Stimulated activated CD8-positive, alpha-beta memory T cell treated with anti-CD3 and anti-CD28 coated beads, Interleukin-7, amount 100 ng/mL, for 48 hours (primary cell): ENCODE measurements at places on chromosomes 2 and 18.
A peak's percentile ranks its signal among the peaks of the same experiment; 100 is the strongest.

GRCh38 chr2:201191132-201191875 lies 8.4 kb downstream of the CASP10 start:
- DNase-seq = no peak

DNA sequence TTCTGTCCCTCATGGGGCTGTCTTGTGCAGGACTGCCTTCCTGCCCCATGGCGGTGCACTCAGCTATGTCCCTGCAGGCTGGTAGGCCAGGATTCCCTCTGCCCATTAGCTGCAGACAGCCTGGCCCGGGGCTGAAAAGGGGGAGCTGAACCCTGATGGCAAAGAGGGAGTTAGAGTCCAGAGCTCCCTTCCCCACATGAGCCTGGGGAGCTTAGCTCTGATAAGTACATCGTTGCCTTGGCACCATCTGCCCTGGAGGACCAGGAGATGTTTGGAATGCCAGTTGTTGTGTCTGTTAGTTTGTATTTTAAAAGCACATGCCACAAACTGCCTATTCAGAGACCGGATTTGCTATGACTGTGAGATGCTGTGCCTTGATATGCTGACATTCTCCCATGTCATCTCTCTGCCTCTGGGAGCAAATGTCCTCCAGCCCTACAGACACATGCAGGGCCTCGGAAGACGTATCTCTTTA lies 65.1 kb upstream of the AFF3 start:
- DNase-seq = no peak

- DNase-seq = no peak
These were observed 78.7 kb upstream of the OTX1 start for GRCh38 chr2:62971936-62972335.

GRCh38 chr18:37383036-37383785 lies 182.4 kb downstream of the CELF4 start:
- no peak for DNase-seq

DNA sequence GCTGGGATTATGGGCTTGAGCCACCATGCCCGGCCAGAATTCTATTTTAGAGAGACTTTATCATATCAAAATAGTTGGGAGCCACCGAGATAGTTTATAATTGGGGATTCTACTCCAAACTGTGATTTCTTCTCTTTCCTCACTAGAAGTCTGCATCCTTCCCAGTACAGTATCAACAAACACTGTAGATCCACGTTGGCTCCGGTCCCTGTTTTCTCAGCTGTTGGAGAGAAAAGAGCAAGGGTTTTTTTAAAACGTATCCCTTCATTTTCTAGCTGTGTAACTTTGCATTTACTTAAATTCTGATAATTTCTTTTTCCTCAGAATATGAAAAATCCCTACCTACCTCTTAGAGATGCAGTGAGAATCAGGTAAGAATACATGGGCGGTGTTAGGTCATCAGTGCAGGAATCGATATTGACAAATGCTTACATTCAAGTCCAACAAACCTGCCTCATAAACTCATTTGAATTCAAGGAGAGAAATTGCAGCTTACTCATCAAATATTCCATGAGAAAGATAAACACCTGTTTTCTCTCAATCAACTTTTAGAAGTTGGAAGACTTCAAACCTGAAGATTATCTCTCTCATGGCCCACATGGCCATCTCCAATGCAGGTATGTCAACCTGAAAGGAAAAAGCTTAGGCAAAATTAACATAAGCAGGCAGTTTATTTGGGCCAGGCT lies 17.7 kb upstream of the PDCL3 start:
- no peak for DNase-seq

DNA sequence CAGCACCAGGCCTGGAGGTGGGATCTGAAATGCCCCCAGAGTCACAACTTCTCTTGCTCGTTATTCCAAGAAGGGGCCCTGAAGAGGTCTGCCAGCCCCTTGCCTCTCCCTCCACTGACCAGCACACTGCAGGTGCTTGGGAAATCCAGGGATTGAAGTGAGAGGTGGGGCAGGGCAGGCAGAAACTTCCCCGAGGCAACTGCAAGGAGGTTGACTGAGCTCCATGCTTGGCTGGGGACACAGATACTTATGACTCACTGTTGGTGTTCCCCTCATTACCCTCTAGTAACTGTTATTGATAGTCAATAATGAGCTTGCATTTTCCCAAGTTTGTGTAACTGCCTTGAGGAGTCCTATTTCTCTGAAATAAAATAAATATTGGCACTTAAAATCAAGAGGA lies 47.5 kb downstream of the MARCO start:
- DNase-seq = no peak

DNA sequence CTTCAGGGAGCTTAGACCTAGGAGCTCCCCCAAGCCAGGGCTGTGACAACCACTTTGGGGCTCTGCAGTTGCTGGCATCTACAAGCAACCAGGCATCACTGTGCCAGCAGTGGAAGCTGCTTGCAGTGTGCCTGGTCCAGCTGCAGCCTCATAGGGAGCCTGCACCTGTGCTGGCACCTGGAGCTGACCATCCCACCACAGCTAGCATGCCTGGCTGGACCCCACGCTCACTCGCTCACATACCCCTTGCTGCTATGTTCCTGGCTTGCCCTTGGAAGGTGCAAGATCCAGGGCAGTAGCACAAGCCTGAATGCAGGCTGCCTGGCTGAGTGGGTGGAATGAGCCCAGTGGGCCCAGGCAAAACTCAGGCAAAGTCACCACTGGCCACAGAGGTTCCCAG lies 82.5 kb downstream of the ZNF804A start:
- DNase-seq = no peak

DNA sequence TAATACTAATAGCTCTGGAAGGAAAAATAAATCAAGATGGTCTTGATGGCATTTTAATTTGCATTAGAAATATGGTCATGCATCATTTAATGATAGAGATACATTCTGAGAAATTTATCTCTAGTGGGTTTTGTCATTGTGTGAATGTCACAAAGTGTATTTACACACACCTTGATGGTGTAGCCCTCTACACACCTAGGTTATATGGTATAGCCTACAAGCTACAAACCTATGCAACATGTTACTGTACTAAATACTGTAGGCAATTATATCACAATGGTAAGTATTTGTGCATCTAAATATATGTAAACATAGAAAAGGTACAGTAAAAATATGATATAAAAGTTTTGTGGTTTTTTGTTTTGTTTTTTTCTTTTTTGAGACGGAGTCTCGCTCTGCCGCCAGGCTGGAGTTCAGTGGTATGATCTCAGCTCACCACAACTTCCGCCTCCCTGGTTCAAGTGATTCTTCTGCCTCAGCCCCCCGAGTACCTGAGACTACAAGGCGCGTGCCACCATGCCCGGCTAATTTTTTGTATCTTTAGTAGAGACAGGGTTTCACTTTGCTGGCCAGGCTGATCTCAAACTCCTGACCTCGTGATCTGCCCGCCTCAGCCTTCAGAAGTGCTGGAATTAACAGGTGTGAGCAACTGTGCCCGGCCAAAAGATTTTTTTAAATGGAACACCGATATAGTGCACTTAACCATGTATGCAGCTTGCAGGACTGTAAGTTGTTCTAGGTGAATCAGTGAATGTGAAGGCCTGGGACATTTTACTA lies 83.7 kb upstream of the UBXN4 start:
- DNase-seq = peak; percentile 30

DNA sequence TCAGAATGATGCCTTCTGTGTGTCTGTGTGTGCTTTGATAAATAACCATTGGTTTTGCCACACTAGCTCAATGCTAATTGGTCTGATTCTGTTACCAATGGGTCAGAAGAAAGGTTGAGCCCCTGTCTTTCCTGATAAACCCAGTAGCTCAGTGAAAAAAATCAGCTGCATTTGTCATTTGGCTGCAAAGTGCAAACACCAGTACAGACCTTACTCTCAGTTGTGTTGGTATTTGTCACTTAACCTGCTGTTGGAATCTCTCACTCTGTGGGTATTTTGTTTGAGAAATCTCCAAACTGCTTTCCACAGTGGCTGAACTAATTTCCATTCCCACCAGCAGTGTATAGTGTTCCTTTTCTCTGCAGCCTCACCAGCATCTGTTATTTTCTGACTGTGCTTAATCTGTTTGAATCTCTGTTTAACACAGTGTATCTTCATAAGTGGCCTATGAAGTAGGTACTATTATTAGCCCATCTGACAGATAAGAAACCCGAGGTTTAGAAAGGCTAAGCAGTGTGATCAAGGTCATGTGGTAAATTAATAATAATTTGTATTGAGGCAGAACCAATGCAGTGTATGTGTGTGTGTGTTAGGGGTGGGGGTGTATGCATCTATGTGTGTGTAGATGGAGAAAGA lies 26.7 kb downstream of the LIMS1 start:
- no peak for DNase-seq

DNA sequence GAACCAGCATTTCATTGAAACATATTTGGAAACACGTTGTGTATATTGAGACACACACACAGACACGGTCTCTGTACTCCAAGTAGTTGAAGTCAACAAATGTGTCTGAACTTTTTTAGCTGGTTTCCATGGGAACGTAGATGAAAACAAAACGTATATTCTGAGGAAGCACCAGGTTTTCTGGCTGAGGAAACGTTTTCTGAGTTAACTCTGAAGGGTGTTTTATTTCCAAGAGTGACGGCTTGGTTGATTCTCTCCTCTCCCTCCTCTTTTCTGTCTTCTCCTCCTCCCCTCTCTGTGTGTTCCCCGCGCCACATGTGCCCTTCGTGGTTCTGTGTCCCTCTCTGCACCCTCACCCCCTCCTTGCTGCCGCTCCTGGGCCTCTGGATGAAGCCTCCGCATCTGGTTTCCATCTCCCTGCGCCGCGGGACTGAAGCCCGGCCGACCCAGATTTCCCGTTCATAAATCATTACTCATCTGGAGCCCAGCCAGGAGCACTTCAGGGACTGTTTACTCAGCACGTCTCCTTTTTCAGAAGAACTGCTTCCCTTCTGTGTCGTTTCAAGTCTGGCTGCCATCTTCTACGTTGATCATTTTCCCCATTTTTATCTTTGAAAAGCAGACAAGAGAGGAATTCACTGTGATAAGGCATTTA lies 122.7 kb downstream of the COL6A3 start:
- DNase-seq = peak; percentile 14

DNA sequence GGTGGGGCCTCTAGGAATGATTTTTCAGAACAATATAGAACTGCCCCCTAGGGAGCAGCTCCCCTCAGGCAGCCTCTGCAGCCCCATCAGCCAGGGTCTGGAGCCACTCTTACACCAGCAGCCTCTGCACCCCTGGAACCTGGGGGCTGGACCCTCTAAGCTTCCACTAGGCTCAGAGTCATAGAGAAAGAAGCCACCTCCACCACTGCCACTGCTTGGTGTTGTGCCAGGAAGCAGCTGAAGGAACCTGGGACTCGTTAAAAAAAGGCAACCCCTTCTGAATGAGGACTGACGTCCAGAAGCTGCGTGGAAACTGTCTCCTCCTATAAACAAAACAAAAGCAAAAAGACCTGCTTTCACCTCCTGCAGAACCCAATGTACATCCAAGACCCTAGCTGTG lies 98.1 kb upstream of the HS6ST1 start:
- no peak for DNase-seq

GRCh38 chr2:29323961-29324360 lies 208.7 kb downstream of the CLIP4 start:
- DNase-seq = no peak

DNA sequence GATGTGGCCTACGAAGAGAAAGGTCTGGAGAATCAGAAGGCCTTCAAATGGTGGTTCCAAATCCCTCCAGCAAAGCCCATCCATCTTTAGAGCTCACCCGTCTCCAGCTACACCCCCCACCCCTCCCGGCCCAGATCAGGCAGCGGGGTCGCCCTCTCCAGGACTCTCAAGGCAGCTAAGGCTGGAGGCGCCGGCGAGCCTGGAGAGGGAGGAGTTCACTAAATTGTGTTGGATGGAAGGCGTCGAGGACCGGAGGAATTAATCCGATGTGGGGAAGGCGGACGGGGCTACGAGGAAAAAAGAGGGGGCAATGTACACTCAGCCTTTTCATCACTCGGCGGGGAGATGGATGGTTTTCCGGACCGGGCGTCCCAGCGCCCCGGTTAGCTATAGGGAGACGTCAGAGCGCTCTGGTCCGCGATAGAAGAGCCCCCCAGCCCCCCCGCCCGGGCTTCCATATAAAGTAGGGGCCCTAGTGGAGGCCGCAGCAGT lies at the start of gene GRP:
TSS of gene GRP (plus strand) at position 487 of the 492 bp plus-strand sequence. CDS start 108 bp downstream, outside the sequence.
- DNase-seq = no peak

GRCh38 chr2:144211826-144212225 lies 308.1 kb downstream of the ZEB2 start:
- DNase-seq = no peak

DNA sequence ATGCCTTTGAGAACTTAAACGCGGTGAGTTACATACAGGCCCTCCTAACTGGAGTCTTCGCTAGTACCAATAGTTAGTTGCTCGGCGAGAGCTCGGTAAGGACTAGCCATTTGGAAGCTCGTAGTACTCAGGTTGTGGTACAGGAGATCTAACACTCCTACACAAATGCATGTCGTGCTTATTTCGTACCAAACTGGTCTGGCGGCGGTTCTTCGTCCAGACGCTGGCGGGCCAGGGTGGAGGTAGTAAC lies 346 bp upstream of the VRK2 start:
- no peak for DNase-seq

- DNase-seq = no peak
These were observed 118.1 kb upstream of the FN1 start for GRCh38 chr2:215553946-215554345.

GRCh38 chr2:197205585-197206215 lies 104.9 kb downstream of the ANKRD44 start:
- DNase-seq = no peak

GRCh38 chr2:15734674-15735483 lies 143.2 kb downstream of the DDX1 start:
- no peak for DNase-seq

- DNase-seq = no peak
These were observed 40.5 kb downstream of the INO80C start for GRCh38 chr18:35457140-35457704.

DNA sequence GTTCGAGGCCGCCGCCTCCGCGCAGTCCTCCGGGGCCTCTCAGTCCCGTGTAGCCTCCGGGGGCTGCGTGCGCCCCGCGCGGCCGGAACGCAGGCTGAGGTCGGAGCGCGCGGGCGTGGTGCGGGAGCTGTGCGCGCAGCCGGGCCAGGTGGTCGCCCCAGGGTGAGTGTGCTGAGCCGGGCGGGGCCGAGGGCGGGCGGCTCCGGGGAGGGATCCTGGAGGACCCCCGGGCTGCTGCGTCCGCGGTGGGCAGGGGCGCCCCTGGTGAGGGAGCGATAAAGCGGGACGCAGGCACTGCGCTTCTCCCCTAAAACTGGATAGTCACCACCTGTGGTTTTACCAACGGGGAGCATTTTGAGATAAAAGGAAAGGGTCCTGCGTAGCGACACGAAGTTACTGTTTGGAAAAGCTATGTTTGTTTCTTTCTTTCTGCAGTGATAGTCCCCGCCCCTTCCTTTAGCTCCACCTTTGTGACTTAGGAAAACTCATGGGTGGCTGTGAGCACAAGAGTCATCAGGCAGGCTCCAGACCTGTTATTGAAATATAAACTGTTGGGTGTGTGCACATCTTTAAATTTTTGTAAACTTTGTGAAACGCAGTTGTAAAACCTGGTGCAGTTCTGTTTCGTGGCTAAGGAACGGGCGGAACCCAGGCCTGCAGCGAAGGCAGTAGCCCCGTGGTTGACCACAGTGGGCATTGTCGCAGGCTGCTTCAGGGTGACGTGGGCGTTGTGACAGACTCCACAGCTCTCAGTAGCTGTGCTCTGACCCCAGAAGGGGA lies 687 bp downstream of the CTDP1 start:
- DNase-seq = no peak
